ENCODE measurements at places on chromosomes 1 and 21.

DNA sequence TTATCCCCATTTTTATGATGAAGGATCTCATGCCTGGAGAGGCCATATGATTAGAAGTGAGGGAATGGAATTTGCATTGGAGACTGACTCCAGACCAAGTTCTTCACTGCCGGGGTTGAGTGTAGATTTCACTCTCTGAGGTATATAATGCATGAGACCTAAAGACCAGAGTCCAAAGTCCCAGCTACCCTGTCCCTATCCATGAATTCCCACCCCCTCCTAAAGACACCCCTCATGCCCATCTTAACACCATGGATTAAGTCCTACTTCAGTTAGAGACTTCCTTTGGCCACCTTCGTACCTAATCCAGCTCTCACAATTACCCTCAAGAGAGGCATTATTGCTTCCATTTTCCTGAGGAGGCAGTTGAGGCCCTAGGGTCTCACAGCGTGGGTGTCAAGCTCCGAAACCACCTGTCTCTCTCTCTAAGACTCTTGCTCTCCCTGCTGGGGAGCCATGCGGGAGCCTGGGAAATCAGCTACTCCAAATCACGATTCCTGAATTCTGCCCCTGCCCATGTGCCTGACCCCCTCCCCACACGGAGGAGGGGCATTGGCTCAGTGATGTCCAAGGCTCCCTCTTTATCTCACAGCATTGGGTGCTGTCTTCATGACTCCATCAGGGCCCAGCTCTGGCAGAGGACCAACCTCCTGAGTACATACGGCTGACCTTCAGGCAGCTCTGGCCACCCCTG lies 11.7 kb upstream of the FOXO6 start:
- no peak for DNase-seq

GRCh38 chr1:154818911-154819310 lies 51.2 kb downstream of the KCNN3 start:
- no peak for DNase-seq

GRCh38 chr1:9228609-9229008 lies 6.0 kb upstream of the H6PD start:
- no peak for DNase-seq

DNA sequence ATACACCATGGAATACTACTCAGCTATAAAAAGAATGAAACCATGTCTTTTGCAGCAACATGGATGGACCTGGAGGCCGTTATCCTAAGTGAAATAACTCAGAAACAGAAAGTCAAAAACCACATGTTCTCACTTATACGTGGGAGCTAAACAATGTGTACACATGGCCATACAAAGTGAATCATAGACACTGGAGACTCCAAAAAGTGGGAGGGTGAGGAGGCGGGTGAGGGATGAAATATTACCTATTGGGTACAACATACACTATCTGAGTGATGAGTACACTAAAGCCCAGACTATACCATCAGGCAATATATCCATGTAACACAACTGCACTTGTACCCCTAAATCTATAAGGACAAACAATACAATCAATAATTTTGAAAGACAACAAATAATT lies 39.5 kb upstream of the FAM20B start:
- DNase-seq, result no peak

DNA sequence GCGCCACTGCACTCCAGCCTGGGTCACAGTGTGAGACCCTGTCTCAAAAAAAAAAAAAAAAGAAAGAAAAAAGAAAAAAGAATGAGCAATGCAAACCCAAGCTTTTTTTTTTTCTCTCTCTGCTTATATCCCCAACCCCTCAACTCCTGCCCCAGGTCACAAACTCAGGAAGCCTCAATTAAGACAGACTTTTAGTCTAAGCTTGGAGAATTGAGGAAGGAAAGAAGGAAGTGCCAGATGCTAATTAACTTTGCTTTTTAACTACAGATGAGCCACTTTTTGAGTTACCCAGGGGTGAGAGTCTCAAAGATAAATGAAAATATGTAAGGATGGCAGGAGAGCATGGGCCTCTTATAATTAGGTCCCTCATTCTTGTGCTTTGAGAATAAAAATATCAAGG lies 33.3 kb downstream of the PIK3CD start:
- no peak for DNase-seq

DNA sequence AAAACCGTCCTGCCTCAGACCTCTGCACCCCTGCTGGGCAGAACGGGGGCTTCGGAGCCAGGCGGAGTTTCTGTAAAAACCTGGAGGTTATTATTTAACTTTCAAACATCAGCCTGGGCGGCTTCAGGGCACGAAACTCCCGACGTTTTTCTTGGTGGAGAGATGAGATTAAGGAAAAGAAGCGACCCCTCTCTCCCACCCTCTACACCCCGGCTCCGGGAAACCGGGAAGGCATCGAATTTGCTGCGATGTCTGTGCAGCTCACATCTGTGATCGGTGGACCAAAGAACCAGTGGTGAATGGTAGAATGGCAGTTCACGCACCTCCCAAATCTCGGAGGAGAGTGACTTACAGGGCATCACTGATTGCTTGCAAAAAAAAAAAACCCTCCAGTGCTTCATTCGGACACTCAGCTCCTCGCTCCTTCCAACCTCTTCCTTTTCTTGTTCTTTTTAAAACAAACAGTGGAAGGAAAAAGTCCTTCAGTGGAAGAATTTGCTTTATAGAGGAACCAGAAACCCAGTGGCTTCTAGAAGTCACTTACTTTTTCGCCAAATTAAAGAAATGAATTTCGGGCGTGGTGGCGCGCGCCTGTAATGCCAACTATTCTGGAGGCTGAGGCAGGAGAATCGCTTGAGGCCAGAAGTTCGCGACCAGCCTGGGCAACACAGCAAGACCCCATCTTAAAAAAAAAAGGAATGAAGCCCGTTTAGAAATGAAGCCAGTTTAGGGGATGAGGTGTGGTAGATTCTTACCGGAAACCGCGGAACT lies 884 bp downstream of the PHACTR4 start:
- DNase-seq, result no peak

DNA sequence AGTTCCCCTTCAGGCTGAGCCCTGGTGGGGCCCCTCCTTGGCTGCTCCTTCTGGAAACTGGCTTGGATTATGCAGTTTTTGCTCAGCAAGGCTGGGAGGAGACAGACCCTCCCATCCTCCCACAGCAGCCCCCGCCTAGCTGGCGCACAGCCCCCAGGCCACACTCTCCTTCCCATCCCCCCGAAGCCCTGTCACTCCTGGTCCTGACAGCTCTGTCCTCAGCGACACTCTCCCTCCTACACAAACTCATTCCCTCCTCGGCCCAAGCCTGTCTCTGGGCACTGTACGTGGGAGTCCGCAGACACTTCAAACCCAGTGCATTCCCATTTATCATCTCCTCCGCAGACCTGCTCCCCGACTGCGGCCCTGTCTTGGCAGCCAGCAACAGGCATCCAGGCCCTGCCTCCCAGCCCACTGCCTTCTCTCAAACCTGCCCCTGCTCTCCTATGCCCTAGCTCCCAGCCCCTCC lies 25.0 kb upstream of the EPHB2 start:
- DNase-seq, result peak; percentile 56

GRCh38 chr1:163171826-163172225 lies 30.9 kb downstream of the RGS5 start:
- DNase-seq, result no peak

GRCh38 chr1:67441183-67441582 lies 11.0 kb upstream of the SERBP1 start:
- DNase-seq, result no peak

GRCh38 chr1:156656806-156657740 lies 15.2 kb downstream of the BCAN start:
- DNase-seq, result no peak

DNA sequence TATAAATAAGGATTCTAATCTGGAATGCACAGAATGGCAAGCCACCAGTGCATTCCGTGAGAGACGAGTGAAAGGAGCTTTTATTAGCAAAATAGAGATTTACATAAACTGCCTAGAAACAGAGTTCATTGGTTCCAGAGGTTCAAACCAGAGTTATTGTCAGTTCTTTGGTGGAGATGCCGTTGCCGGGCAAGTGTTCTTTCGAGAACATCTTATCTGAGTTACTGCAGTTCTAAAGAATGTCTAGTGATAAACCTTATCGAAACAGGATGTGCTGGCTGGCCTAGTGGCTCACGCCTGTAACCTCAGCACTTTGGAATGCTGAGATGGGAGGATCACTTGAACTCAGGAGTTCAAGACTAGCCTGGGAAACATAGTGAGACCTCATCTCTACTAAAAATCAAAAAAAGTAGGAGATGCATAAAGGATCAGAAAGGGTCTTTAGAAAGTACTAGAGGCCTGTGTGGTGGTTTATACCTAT lies 19.9 kb upstream of the EVI5 start:
- no peak for DNase-seq

DNA sequence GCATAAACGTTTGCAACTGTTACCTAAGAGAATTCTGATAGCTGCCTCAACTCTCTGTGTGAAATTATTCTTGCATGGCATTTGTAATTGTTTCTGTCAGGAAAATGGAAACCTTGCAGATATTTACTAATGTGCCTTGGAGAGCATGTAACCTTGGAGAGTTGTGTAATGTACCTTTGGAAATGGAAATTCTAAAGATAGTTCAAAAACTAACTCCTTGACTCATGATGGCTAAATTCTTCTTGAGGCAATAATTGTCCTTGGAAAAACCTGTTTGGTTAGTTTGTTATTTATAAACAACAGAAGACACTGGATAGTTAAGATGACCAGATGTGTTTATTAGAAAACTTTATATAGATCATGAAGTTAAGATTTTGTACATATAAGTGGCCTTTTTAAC lies 1033.8 kb downstream of the PLA2G4A start:
- DNase-seq, result no peak

- DNase-seq, result no peak
Observed at GRCh38 chr1:224132901-224133300, 19.0 kb downstream of the FBXO28 start.

- no peak for DNase-seq
Observed at GRCh38 chr1:25710583-25711347, 89.2 kb upstream of the SELENON start.

DNA sequence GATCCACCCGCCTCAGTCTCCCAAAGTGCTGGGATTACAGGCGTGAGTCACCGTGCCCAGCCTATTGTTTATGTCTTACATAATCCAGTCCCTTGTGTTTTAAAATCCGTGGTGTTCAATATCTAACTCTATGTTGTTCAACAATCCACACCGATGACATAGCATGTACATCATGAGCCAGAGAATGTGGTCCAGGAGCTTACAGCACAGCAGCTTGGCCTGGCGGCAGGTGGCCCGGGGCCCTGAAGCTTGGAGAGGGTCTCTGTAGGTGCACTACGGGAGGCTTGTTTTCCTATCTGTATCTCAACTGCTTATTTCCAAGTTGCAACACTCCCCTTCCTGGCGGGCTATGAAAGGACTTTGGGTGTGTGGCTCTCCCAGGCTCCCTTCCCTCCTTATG lies 138.4 kb downstream of the ADSS2 start:
- DNase-seq, result no peak

DNA sequence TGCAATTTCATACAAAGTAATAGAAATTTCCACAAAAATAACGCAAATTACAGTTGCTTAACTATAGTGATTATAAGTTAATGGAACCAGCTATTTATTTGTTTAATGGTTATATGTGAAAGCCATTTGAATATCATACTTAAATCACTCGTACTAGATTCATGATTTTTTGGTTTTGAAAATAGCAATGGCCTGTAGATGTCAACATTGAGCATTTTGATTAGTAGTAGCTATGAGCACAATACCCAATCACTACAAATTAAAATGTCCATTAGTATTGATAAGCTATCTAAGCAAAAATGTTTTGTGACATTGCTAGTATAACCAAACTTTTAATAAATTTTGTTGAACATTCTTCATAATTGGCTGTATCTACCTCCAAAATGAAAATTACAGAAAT lies 10.0 kb downstream of the COL24A1 start:
- DNase-seq, result no peak

- DNase-seq, result no peak
Observed at GRCh38 chr1:157311730-157312081, 173.5 kb upstream of the ETV3 start.

- peak; percentile 34 for DNase-seq
Observed at GRCh38 chr1:113930499-113931161, 1.5 kb downstream of the HIPK1 start.

DNA sequence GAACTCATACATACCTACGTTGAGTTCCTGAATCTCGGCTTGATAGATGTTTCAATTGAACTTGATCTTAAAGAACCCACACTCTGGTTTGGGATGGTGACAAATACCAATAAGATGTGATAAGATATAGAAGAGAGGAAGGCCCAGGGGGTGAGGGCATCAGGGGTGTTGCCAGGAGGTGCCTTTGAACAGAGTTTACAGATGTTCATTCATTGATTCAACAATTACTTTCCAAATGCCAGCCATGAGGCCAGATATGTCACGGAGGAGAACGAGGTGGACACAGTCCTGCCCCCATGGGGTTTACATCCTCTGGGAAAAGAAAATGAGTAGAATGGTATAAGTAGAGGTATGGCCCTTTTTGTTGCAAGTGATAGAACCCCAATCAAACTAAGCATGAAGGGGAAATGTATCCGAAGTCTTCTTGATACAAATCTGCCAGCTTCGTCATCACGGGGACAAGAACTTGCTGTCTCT lies 659 bp downstream of the LRRC71 start:
- no peak for DNase-seq

DNA sequence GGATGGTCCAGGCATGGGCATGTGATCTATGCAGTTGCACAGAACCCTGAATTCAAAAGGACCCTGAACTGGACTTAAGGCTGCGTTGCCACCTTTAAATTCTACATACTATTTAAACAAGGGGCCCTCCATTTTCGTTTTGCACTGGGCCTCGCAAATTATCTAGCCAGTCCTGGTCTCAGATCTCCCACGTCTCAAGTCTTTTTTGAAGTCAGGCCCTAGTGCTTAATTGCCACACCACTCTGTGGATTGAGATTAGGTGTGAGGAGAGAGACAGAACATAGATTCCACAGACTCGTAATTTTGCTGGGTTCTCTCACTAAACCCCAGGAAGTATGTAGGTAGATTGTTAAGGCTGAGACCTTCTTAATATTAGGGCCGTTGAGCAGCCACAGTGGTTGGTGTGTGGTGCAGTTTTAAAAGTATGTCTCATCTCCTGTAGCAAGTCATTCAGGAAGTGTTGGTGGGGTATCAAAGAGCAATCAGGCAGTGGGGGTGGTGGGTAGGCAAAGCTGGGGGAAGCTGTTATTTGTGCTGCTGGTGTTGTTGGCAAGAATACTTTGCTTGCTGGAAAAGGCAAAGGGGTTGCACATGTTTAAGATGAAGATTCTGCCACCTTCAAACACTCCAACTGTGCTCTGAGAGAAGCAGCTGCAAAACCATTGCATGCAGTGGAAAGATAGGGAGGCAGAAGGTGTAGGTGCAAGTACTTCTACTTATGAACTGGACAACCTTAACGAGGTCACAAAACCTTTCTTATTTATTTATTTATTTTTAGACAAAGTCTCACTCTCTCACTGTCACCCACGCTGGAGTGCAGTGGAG lies 11.2 kb downstream of the CD84 start:
- no peak for DNase-seq

- DNase-seq, result no peak
Observed at GRCh38 chr1:28470146-28470545, 35.7 kb upstream of the RCC1 start.

GRCh38 chr1:246569248-246570238 lies 3.3 kb downstream of the CNST start:
- DNase-seq, result no peak

All from right renal cortex interstitium (tissue), 3 donors.